ENCODE measurements at places on chromosomes 12 and 14.

GRCh38 chr12:113318900-113319628, 15.8 kb downstream of the SLC8B1 start:
- no peak for DNase-seq
- no peaks in the 10 kb centered on the region for H3K27me3 ChIP-seq
- no peaks in the 10 kb centered on the region for H3K4me1 ChIP-seq
- H3K27ac ChIP-seq: no peak overlapping the region
- H3K4me3 ChIP-seq: no peak overlapping the region

GRCh38 chr14:67999290-67999689, 179.7 kb downstream of the RAD51B start:
- no peaks in the 10 kb centered on the region for H3K4me1 ChIP-seq
- DNase-seq: no peak
- no peaks in the 10 kb centered on the region for H3K36me3 ChIP-seq
- H3K27me3 ChIP-seq: no peaks in the 10 kb centered on the region

GRCh38 chr12:13961971-13962370, 19.4 kb downstream of the GRIN2B start:
- H3K4me1 ChIP-seq: no peaks in the 10 kb centered on the region
- H3K36me3 ChIP-seq: no peaks in the 10 kb centered on the region
- H3K4me3 ChIP-seq: no peak overlapping the region
- peaks cover 4% of the 10 kb centered on the region for H3K27me3 ChIP-seq
- no peak overlapping the region for H3K27ac ChIP-seq

DNA sequence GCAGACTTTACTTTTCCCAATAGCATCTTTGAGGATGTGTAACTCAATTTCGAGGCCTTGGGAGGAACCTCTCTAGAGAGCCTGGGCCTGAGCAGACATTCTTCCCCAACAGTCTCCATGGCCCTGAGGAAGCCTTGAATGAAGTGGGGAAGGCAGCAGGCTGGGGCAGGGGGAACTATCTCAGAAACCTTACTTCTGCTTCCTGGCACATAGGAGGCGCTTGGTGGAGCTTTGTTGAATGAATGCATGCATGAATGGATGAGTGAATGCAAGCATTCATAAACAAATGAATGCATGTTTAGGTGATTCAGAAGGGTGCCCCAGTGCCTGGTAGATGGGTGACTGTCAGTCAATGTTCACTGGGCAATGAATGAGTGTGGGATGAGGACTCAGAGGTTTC, 58.3 kb downstream of the GALNT16 start:
- no peaks in the 10 kb centered on the region for H3K36me3 ChIP-seq
- H3K4me1 ChIP-seq: no peaks in the 10 kb centered on the region
- no peak overlapping the region for H3K4me3 ChIP-seq
- H3K27me3 ChIP-seq: no peaks in the 10 kb centered on the region
- no peak overlapping the region for H3K27ac ChIP-seq

GRCh38 chr14:99793213-99794150, at the start of gene EML1:
Gene EML1, plus strand, starts transcription at chr14:99793413. Its CDS starts 64 bp downstream, at chr14:99793477.
- DNase-seq: peak; percentile 75
- peaks cover 25% of the 10 kb centered on the region for H3K4me1 ChIP-seq
- H3K27ac ChIP-seq: peak within 1 kb of the TSS; percentile 25
- H3K36me3 ChIP-seq: no peaks in the 10 kb centered on the region
- H3K4me3 ChIP-seq: peak within 1 kb of the TSS; percentile 50
- H3K27me3 ChIP-seq: no peaks in the 10 kb centered on the region

- H3K4me1 ChIP-seq: no peaks in the 10 kb centered on the region
- no peaks in the 10 kb centered on the region for H3K27me3 ChIP-seq
- DNase-seq: no peak
- no peak overlapping the region for H3K4me3 ChIP-seq
- no peaks in the 10 kb centered on the region for H3K36me3 ChIP-seq
These were observed 50.6 kb downstream of the FOXA1 start for GRCh38 chr14:37544407-37544806.
